ENCODE measurements at places on chromosomes 2 and 18.

GRCh38 chr2:44778221-44778654, 163.3 kb upstream of the SIX3 start:
- DNase-seq: no peak

DNA sequence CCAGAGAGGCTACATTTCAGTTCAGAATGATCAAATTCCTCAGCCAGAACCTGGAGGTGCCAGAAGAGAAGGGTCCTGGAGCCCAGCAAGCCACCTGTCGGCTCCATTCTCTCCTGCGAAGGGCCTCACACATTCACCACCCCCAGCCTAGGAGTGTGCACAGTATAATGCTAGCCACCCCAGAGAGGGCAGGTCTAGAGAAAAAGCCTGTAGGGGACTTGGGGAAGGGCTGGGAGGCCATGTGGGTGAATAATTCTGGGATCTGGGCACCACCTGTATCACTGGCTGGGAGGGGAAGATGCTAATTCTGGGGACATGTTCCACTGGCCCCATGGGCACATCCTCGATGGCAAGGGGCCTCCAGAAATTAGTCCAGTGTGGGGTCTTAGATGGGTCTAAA, 127.6 kb upstream of the HNMT start:
- no peak for DNase-seq

DNA sequence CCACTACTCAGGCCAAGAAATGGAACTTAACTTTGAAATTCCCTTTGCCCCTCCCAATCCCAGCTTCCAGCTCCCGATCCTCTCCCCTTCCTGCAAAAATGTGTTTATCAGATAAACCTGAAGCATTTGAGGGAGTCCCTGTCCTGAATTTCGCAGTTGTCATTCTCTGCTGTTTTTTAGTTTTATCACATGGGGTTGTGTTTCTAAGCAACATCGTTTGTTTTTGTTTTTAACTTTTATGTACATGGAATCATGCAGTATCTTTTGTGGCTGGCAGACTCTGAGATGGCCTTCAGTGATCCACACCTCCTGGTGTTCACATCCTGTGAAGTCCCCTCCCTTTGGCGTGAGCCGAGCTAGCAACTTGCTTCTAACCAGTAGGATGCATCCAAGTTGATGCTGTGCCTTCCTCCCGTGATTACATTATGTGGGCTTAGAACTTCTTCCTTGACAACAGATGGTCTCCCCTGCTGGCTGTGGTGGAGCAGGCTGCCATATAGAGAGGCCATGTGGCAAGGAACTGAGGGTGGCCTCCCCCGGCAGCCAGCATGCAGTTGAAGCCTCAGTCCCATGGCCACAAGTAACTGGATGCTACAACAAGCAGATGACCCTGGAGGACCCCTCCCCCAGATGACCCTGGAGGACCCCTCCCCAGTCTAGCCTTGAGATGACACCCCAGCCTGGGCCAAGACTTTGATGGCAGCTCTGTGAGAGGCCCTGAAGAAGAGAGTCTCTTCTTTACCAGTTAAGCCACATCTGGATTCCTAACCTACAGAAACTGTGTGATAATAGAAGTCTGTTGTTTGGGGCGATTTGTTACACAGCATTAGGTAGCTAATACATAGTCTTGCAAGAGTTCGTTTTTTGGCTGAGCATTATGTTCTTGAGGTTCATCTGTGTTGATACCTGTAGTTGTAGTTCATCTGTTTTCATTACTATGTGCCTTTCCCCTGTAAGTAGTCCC, 27.7 kb downstream of the SH3BP4 start:
- no peak for DNase-seq

- no peak for DNase-seq
Measured at GRCh38 chr2:56053679-56054078, 130.1 kb upstream of the EFEMP1 start.

- no peak for DNase-seq
Measured at GRCh38 chr18:69217196-69218000, 183.3 kb upstream of the DOK6 start.

DNA sequence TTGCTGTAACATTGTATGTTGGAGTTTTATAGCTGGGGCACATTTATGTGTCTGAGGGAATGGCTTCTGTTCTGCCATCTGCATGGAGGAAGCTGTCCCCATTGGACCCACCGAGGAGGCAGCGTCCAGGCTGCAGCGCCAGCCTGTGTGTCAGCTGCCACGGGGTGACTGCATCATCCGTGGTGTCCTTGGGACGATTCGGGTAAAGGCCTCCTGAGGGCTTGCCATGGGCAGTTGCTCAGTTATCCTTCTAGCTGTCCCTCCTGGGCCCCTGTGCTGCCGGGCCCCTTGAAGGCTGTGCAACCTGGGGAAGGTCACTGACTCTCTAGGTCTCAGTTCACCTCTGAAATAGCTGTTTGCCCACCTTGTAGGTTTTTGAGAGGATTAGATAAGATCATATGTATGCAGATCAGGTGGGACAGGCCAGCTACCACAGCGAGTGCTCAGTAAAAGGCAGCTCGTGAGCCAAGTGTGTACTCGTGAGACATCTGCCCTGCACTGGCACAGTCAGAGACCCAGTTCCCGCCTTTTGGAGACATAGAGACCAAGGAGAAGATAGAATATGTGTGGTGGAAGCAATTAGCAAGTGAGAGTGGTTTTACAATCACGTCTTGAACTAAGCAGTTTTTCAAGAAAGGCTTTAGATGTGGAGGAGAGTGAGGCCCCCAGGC, 10.6 kb downstream of the LDLRAD4 start:
- DNase-seq: no peak

- DNase-seq: no peak
Measured at GRCh38 chr2:49240608-49241007, 86.3 kb upstream of the FSHR start.

DNA sequence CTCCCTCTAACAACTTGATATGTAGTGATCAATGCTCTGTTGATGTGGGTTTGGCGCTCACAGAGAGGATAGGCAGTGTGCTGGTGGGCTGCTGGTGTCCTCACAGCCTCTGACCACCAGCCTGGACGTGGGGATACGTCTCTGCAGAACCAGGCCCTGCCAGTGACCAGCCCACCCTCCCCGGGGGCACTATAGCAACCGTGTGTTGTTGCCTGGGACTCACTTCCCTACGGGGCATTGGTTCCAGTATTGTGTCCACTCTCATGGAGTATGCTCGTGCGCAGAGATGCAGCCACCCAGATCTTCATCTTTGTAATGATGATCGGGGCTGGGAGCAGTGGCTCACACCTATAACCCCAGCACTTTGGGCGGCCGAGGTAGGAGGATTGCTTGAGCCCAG, 180.1 kb downstream of the LDLRAD4 start:
- no peak for DNase-seq

DNA sequence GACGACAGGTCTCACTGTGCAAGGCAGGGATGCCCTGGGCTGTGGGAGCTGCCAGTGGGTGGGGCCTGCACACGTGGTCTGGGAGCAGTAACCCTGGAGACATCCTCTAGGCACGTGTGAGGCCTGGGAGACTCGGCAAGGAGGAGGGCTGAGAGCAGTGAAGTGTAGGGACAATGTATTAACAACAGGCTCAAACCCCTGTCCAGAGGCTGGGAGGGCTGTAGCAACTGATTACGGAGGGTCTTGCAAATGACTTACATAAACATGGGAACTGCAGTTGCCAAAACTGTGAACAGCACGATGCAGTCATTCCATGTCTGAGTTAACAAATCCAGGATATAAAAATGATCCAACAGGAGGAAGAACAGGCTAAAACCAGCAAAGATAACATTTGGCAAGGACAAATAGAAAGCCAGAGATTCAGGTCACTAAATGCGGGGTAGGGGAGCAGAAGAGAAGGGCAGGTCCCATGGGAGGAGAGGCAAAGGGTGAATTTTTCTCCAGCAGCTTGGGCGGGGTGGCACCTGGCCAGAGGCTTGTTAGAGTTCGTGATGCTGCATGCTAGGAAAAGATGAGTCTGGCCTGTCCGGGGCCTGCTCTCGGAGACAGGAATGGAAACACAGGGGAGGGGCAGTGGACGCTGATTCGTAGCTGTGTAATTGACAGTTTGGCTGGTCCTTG, 44.9 kb downstream of the CYP27C1 start:
- no peak for DNase-seq

DNA sequence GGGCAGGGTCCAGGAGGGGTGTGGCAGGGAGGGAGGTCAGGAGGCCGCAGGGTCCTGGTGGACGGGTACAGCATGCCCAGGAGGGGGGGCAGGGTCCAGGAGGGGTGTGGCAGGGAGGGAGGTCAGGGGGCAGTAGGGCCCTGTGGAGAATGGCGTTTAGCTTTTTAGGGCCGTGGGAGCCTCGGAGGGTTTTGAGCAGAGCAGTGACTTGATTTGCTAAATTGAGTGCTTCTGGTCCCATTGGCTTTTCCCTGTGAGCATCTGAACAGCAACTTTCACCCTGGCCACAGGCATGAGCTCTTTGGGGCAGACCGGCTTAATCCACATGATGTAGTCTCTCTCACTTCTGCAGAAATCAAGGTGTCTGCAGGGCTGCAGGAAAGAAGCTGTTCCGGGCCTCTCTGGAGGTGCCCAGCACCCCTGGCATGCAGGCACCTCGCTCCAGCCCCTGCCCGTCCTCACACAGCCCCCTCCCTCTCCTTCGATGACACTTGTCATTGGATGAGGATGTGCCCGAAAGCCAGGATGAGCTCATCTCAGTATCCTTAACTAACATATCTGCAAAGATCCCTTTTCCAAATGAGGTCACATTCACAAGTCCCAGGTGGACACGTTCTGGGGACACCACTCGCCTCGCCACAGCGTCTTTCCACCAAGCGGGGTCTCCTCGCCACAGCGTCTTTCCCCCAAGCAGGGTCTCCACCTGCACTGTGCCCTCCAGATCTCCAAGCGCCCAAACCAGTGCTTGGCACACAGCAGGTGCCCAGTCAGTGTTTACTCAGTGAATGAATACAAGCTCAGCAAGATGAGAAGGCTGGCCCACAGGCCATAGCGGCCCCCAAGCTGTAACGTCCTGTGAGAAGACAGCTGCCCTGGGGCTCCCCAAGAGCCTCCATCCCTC, 94.0 kb downstream of the NDUFA10 start:
- no peak for DNase-seq

GRCh38 chr2:11659851-11660250, 10.1 kb downstream of the NTSR2 start:
- DNase-seq: no peak

DNA sequence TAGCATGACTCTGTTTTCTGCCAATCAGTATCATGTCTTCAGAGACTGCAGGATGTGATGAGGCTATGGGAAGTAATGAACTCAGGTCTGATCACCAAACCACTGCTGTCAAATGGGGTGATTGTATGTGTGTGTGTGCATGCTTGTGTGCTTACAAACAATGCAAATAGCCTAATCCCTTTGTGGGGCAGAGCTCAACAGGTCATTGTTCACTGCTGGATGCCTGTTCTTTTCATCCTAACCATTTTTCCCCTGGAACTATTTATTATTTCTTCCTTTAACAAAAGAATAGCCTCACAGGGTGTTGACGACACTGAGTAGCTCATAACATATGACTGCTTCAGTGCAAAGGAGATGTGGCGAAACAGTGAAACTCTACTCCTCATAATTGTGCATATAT, 55.9 kb downstream of the NXPH2 start:
- DNase-seq: no peak

- no peak for DNase-seq
Measured at GRCh38 chr2:145739681-145740080, 1219.8 kb upstream of the ZEB2 start.

DNA sequence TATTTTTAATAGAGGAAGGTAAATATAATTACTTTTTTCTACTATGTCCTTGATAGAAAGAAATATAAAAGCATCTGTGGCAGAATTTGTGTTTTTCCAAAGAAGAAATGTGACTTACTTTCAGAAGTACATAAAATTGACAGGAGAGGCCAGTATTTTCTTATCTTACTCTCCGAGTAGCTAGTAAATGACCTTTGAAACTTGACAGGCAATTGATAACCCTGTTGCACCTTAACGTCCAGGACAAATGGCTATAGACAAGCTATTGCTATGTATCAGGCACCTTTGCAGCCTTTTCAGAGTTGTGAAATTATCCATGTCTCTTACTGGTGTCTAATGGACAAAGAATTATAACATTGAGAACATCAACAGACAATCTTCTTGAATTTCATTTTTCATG, 63.0 kb upstream of the TNFRSF11A start:
- no peak for DNase-seq

DNA sequence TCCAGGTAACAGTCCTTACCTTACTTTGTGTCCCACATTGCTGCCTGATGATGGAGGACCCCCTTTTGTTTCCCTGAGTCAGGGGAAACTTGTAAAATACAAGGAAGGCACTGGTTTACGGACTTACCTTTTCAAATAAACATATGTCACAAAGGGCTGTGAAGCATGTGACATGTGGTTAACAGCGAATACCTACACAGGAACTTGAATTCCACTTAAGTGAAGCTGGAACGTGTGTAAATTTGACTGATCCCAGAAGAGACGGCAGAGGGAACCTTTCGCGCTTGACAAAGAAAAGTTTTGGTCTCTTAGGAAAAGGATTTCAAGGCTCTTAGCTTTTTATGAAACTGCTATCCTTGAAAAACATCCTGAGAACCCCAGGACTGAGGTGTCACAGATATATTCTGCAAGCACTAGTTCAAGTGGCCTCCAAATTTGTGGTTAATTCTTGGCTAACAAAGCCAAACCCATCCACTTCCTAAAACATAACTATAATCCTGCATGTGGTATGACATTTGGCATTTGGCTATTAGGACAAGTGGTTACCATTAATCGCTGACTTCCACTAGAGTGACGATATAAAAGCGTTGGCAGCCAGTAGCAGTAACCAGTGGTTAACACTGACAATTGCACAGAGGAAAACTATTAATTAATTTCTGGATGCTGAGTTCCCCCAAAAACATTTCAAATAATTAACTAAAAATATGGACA, 55.6 kb downstream of the ITGB6 start:
- DNase-seq: no peak

DNA sequence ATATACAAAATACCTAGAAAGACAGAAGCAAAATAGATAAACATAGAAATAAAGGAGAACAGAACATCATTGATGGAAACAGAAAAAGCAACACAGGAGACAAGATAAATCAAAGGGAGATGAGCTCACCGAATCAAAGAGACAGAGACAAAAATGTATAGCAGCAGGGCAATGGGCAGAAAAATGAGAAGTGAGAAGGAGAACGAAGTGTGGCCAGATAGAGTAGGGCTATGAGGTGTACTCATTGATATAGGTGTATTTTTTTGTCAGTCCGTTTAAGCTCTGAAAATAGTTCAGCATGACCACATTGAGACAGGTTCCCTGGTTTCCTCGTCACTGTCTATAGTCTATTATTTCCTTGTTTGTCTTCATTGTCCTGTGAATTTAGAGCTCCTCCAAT, 55.1 kb downstream of the SP100 start:
- no peak for DNase-seq
